ENCODE measurements at places on chromosomes 2 and 18.
A peak's percentile ranks its signal among the peaks of the same experiment; 100 is the strongest.

DNA sequence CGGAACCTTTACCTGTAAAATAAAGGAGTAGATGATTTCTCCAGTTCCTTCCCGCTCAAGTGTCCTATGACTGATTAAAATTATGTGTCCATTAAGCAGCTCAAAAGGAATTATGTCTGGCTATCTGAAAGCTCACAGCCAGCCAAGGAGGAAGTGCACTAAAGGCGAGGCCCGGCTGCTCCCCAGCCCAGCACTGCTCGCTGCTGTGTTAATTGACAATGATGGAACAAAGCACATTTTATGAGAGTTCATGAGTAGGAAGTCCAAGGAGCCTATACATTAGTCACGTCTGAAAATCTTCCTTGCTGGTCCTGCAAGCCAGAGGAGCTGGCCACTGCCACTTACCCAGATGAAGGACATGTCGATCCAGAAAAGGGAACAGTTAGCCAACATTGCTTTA is 14.3 kb downstream of the TTC32 start:
- no peak for DNase-seq

DNA sequence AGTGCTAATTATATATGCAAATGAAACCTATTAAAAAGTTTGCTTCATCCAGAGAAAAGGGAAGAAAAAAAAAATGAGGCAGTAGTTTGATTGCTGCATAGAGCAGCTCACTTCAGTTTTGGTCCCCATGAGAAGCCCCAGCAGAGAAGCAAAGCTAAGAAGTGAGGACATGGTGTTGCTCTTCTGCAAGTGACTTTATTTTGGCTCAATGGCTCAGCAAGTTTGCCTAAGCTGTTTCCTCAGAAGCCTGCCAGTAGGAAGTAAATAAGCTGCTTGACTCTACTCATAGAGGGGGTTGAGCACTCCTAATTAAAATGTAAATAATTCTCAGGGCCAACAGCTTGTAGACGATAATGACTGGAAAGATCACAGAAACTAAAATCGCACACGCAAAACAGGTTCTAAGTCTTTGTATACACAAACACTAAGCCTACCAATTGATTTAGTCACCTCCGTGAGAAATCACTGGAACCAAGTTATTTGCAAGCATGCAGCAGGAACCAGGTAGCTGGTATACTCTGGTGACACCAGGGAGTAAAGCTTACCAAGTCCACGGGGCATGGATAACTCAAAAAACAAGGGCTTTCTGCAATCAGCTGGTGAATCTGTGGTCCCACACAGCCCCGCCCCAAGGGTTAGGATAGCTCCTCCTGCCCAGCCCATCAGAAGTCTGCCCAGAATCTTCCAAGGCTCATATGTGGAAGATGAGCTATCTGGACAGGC is 39.7 kb upstream of the NABP1 start:
- no peak for DNase-seq

- no peak for DNase-seq
Measured at GRCh38 chr2:27803046-27803445, 31.5 kb downstream of the MRPL33 start.

- DNase-seq: no peak
Measured at GRCh38 chr2:48346124-48346536, 183.8 kb upstream of the STON1 start.

DNA sequence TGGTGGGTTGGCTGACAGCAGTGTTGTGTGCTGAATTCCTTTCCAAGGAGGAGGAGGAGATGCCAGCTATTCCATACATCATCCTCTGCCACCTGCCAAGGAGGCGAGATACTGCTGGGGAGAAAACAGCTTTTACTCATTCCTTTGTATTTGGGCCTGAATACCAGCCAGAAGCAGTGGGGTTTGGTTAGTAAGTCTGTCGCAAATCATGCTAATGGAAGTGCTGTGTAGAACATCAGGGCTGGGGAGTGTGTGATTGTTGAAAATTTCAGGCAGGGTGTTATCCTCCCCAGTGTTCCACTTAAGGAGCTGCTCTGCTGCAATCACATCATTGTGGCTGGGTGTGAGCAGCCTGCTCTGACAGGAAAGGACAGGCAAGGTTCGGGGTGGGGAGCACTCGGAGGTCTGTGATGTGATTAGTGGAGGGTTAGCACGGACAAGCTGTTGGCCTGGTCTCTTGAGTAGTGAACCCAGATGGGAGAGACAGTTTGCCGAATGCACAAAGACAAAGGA is 128.2 kb upstream of the DLX2 start:
- no peak for DNase-seq

DNA sequence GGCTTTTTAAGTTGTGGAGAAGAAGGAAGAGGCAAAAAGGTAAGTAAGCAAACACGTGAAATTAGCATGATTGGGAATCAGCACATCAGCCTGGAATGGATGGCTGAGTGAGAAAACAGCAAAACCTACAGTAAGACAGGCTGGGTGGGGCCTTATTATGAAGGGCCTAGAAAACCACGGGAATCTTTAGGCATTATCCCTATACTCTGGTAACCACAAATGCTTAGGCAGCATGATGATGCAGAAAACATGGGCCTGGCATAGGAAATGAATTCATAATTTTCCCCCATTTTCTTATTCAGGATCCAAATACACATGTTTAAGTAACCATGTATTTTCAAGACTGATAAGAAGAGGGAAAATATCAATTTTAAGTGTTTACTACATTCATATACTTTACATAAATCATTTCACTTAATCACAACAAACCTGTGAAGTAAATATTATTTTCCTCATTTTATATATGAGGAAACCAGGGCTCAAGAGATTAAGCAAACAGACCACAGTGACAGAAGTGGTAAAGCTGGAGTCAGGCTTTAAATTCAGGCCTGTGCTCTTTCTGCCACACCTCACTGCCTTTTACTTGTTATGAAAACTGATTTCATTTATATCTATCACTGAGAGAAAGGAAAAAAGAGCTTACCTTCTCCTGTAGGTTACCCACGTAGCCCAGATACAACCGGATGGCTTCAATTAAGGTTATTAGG is 4.0 kb downstream of the TMEM17 start:
- no peak for DNase-seq

DNA sequence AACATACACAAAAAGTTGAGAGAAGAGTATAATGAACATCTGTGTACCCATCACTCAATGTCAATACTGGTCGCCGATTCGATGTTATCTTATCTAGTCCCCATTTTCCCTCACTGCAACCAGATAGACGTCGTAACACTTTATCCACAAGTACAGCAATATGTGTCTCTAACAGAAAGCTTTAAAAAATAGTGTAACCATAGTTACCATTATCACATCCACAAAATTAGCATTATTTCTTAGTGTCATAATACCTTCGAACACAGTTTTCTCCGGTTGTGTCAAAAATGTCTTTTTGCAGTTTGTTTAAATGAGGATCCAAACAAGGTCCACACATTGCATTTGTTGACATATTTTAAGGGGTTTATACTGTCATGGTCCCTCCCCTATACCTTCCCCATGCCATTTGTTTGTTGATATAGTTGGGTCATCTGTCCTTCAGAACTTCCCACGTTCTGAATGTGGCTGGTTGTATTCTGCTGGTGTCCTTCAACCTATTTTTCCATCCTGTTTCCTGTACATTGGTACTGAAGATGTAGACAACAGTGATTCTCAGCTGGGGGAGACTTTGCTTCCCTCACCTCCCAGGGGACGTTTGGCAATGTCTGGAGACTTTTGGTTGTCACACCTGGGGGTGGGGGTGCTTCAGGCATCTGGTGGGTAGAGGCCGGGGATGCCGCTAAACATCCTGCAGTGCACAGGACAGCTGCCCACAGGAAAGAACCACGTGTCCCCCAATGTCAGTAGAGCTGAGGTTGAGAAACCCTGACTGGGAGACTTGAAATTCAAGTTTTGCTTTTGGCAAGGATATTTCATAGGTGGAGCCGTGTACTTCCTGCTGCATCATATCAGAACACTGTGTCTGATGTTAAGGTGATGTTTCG is 72.7 kb upstream of the SPRED2 start:
- DNase-seq: no peak

GRCh38 chr2:20596193-20596972 is 54.5 kb downstream of the HS1BP3 start:
- no peak for DNase-seq

GRCh38 chr18:30944773-30945417 is 97.6 kb downstream of the DSC3 start:
- no peak for DNase-seq

DNA sequence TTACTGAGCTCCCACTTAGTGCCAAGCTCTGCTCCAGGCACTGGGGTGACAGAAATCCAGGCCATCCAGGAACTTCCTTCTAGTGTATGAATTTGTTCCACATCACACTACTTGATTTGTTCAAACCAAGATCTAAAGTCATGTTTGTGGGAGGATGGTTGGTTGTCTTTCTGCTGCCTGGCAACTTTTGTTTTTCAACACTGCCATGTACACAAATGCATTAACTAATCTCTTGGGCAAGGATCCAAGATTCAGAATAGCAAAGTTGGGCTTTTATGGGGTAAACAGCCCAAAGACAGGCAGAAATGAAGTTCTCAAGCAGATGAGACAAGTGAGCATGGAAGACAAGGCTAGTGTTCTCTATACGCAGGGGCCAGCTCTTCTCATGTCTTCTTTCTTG is 53.4 kb upstream of the PROKR1 start:
- DNase-seq: no peak

DNA sequence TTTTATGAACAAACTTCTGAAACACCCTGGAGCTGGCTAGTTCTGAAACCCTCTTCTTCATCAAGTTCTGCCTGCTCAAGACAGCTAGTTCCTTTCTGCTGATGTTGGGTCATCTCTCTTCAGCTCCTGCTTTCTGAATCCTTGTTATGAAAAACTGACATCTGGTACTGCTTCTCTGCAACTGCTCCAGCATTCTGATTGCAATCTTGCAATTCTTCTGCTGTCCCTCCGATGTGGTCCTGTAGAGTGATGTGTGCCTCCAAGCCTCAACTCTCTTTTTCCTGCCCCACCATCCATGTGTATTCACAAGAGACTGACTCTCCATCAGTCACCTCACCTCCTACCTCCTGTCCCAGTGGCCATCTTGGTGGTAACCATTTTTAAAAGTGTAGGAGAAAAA is 21.8 kb downstream of the COL6A3 start:
- DNase-seq: no peak

GRCh38 chr2:26670931-26671460 is 21.5 kb upstream of the KCNK3 start:
- DNase-seq: no peak

GRCh38 chr2:77629539-77629938 is 107.4 kb upstream of the LRRTM4 start:
- DNase-seq: no peak

- no peak for DNase-seq
Measured at GRCh38 chr18:12034241-12035100, 53.2 kb downstream of the IMPA2 start.

GRCh38 chr2:96170626-96171025 is 25.4 kb upstream of the DUSP2 start:
- no peak for DNase-seq

DNA sequence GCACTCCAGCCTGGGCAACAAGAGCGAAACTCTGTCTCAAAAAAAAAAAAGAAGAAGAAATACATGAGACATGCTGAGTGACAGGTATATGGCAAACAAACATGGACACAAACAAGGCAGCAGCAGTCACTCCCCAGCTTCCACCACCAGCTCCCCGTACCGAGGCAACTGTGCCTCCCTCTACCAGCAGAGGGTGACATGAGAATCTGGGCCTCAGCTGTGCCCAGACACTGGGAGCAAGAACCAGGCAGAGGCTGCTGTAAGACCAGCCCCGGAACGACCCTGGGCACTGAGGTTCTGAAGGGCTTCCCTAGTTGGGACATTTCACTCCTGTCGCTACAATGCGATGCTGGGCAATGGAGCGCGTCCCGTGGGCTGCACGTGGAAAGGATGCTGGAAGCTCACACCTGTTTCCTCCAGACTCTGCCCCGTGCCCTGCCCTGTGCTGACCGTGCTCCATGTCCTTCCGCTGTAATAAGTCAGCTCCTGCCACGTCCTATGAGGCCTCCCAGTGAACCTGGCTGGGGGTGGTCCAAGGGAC is 37.1 kb downstream of the BOK start:
- DNase-seq: no peak

- peak; percentile 66 for DNase-seq
Measured at GRCh38 chr2:73827018-73827417, 1.7 kb upstream of the STAMBP start.

DNA sequence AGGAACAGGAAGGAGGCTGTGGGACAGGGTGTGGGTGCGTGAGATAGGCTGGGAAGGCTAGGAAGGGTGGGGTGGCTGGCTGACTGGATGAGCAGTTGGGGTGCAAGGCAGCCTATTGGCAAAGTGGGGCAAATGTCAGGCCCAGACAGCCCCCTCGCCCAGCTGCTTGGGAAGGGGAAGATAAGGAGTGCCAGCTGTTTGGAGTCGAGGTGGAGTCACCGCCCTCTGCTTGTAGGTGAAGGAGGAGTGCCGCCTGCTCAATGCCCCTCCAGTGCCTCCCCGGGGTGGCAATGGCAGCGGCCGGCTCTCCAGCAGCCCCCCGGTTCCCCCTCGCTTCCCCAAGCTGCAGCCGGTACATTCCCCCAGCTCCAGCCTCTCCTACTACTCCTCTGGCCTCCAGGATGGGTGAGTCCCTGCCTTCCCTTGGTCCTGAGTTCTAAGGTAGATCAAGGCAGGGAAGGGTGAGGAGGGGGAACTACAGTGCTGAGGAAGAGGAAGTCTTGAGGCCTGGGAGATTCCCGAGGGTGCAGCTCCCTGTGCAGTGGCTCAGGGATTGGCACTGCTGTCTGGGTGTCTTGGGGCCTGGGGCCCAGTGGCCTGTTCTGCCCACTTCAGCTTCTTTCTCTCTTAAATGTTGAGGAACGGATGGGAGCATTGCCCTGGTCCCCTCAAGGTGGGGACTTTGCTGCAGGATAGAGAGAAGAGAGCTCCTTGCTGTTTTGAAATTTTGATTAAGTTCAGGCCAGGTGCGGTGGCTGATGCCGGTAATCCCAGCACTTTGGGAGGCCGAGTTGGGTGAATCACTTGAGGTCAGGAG is 13.3 kb downstream of the GAREM2 start:
- no peak for DNase-seq

- DNase-seq: no peak
Measured at GRCh38 chr2:3334392-3335345, 42.9 kb downstream of the EIPR1 start.

- DNase-seq: no peak
Measured at GRCh38 chr2:14533131-14533757, 99.3 kb upstream of the LRATD1 start.

DNA sequence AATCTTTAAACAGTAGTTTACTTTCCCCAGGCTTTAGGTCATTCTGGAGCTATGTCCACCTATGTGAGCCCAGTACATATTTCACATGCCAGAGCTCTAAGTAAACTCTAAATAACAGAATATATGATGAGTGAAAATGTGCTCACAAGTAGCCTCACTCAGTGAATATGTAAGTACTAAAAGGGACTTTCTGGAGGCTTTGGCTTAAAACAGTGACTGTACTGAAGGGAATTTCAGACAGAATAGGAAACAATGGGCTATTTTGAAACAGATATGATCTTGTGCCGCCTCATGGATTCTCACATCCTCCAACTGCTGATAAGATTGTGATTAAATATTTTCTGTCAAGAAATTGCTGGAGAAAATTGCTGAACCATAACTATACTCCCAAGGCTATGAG is 747.9 kb downstream of the SOCS6 start:
- no peak for DNase-seq

DNA sequence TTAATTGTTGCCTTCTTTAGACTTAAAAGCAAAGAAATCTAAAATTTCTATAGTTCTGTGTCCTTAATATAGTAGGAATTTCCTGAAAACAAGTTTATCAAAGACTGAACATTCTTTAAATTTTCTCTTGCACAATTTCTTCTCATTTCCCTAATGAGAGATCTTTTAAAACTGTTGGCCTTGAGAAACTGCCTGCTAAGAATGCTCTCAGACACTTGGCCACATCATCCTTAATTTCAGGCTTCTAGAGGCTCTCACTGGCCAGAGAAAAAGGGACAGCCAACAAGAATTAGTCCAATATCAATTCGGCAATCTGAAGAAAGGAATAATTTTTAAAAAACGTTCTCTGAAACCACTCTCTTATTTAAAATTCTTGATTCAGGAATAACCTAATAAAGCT is 167.0 kb upstream of the CREB1 start:
- DNase-seq: no peak

Measured in AML-193 (cell line).